Neural progenitor cell (in vitro differentiated cells): ENCODE measurements at places on chromosomes 1 and 21.

- DNase-seq, result peak; percentile 15
Measured at GRCh38 chr1:4273747-4274146, 373.7 kb upstream of the C1orf174 start.

DNA sequence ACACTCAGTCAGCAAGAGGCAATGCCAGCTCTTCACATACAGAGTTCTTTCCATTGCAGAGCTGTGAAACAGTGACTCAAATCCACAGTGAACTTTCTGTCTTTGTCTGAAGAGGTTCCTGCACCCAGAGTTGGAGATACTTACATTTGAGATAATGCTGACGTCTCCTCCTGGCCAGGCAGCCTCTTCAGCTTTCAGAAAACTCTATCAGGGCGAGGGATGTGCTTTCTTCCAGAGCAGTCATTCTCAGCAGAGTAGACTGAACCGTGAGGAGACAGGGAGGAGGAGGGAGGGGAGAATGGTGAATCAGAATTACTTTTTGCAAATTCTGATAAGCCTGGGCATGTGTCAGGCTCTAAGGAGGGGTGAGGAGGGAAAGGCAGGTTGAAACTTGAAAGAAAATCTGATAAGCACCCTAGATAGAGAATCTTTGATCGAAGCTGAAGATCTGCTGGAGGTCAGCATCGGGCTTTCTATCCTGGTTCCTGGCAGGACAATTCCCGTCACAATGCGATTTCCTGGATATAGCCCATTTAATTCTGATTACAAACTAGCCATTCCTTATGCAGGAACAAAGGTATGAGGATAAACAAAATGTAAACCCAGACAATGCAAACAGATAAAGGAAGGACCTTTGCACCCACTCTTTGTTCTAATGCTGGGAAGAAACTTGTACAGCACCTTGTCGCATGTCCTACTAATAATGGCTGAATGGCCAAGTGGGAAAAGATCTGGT is 18.9 kb upstream of the NID1 start:
- no peak for DNase-seq

DNA sequence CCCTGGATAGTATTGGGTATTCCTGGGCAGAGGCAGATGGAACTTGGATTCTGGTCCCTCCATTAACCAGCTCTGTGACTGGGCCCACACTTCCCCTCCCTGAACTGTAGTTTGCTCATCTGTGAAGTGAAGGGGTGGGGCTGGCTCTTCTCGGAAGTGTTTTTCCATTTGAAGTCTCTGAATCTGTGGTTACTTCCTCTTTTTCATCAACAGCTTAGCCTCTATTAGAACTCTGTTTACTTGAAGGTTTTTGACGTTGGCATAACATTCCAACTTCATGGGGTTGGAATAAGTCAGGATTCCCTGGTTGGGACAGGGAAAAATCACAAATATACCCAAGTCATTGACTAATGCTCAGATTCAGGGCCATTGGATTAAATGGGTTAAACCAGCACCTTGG is 3.6 kb downstream of the KIAA0040 start:
- DNase-seq, result no peak

GRCh38 chr1:3525551-3526482 is 71.4 kb downstream of the ARHGEF16 start:
- no peak for DNase-seq

DNA sequence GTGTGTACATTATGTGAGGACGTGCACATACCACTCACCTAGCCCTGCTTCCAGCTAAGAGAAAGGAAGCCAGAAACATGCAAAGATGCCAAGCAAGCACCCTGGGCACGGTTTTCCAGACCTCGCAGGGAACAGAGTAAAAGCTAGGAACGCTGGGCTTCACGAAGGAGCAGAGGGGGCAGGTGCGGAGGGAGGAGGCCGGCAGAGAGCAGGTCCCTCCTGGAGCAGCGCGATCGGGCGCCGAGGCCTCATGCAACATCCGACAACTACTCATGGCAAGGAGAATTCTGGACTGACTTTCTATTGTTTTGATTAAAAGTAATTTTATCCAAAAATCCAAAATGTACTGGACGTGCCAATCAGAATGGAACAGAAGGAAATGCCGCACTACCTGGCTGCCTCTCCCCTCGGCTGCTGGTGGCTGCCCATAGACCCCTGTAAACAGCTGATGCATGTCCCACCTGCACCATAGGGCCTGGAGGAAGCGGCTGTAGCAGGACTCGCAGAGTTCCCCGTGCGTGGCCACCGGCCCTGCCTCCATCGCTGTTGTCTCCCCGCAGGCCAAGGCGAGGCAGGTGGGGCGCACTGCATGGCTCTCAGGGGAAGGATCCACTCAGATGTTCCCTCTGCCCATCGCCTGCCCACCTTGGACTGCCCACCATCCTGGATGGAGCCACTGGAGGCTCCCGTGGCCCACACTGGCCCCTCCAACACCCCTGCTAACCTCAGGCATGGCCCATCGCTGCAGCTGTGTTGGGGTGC is 93.5 kb downstream of the WDR4 start:
- DNase-seq, result no peak

GRCh38 chr1:42779725-42780124 is 5.1 kb upstream of the TMEM269 start:
- DNase-seq, result no peak

GRCh38 chr1:51421964-51422363 is 91.6 kb upstream of the TTC39A start:
- peak; percentile 73 for DNase-seq

DNA sequence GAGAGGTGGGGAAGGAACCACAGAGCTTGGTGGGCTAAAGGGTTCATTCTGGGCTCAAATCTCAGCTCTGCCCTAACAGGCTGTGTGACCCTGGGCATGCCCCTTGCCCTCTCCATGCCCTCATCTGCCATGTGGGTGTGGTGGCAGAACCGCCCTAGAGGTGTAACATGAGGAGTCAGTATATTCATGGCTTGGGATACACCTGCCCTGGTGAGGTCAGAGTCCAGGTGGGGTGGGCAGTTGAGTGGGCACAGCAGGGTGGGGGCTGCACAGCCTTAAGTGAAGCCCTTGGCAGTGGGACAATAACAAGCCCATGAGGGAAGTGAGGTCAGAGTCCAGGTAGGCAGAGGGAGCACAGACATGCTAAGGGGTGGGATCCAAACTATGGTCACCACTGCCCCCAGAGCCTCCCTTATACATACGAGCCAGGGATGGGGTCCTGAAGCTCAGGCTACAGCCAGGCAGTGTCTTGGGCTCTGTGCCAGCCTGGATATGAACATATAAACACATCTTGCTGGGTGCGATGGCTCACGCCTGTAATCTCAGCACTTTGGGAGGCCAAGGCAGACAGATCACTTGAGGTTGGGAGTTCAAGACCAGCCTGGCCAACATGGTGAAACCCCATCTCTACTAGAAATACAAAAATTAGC is 59.0 kb upstream of the EFHD2 start:
- no peak for DNase-seq

DNA sequence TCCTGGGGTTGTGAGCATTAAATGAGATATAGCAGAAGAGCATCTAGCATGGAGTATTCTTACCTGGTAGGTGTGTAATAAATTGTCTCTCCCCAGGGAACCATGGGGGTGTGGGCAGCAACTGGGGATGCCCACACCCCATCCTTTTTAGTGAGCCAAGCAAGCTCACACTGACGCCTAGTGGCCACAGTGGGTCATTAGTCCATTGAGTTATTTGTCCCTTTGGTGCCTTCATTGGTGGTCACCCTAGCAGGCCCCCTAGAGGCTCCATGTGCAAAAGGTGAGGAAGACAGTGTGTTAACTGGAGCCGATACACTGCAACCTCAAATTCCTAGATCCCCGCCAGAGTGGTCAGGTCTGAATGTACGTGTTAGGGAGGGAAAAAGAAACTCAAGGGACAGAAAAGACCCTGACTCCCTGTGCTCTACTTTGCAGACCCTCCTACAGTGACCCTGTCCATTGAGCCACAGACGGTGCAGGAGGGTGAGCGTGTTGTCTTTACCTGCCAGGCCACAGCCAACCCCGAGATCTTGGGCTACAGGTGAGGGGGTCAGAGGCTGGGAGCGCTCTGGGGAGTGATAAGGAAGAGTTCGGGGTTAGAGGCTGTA is 93.3 kb upstream of the CD1D start:
- DNase-seq, result peak; percentile 92

GRCh38 chr1:79777481-79778219 is 771.1 kb upstream of the ADGRL4 start:
- no peak for DNase-seq

DNA sequence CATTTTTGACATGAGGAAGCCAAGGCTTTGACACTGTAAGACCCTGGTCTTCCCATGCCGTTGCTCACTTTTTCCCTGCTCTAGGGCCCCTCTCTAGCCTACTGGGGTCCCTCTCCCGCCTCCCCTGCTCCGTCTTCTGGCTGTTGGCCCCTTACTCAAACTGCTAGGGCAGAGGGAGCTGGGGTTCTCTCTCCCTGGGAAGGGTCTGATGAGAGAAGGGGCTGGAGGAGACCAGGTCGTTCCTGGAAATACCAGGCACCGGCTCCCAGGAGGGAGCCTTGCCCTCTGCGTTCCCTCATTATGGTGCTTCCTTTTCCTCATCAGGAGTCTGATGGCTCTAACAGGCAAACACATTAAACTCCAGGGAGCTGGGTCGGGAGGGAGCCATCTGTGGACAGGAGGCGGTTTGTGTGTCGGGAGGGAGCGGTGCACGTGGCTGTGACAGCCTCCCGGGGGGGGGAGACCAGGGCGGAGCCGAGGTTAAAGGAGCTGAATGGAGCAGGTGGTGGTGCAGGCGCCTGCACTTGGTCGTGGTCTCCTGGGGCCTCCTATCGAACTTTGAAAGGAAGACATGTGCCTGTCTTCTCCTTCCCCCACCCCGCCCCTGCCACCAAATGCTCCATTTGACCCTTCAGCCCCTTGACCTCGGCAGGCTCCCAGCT is 35.4 kb upstream of the LHX4 start:
- DNase-seq, result no peak

DNA sequence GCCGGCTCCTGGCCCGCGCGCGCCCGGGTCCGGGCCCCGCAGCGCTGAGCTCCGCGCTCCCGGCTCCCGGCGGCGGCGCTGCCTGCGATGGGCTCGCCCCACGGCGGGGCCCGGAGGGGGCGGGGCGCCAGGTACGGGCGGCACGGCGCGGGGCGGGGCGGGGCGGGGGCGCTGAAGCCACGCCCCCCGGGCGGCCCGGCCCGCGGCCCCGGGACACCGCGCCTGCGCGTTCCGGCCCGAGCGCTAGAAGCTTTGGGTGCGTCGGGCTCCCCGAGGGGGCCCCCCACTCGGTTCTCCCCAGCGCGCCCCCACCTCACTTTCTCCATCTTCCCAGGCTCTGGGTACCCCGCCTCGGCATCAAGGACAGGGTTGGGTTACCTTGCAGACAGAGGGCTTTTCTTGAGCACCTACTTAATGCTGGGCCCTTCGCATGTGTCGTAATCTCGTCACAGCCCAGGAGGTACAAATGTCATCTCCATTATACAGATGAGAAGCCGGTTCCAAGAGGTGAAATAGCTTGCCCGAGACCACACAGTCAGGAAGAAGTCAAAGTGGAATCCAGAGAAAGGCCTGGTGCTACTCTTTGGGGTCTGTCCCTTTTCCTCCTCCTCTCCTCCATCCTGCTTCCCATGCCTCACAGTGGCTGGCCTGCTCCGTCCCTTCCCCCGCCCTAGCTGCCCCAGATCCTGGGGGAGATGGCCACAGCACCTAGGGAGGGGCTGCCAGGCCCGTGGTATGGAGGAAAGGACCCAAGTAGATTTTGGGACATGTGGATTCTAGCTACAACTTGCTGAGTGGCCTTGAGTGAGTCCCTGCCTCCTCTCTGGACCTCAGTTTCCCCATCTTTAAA is 46.5 kb downstream of the RAP1GAP start:
- DNase-seq, result peak; percentile 93

DNA sequence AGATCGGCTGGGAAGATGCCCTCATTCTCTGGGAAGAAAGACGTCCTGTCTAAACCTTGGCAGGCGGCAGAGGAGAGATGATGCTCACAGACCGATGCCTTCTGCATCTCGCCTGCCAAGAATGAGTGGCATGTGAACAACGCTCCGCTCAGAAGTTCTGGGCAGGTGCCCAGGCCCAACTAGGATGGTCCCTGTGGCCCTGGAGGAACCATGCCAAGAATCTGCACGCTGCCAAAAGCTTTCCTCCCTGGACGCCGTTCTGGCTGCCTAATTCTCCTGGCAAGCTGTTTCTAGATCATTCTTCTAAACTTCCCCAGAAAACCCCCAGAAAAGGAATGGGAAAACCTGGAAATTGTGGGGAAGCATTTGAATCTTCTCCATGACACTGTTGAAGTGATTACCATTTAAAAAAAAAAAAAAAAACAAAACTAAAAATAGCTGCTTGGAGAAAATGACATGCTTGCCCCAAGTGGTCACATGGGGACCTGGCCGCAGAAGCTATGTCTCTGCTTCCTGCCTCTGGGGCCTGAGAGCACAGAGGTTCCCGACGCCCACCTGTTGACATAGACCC is 440.9 kb downstream of the PRDM2 start:
- no peak for DNase-seq

DNA sequence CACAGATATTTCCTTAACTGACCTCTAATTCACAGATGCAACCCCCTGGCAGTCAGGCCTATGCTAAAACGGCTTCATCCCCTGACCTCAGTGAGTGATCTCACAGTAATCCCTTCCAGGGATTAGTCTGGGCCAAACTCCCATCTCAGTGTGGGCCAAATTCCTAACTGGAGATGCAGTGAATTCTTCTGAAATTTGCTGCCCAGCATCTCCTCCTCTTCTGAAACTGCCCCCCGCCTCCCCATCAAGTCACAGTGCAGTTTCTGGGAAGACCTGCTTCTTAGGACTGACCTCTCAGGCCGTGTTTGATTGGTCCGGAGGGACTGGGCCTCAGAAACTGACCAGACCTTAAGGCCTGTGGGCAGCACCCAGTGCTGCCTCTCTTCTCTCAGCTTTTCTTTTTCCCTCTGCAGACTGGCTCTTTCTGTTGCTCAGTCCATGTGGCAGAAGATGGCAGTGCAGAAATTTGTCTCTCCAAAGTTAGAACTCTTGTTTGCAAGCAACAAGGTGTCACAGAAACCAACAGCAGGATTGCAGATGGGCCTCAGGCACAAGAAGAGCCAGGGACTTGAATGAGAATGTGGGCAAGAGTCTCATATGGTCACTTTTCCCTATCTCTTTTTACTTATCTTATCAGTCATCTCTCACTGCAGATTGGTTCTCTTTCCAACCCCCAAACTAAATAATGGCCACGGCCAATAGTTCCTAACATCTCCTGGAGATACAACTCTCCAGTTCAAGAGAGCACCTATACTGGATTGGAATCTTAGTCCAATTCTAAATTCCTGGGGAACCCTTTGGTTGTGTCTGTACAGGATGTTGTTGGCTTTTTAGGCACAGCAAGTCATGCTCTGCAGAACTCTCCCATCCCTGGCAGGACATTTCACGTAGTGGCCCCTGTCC is 95.5 kb upstream of the RALGPS2 start:
- DNase-seq, result peak; percentile 84

GRCh38 chr1:92464588-92465255 is 22.0 kb downstream of the GFI1 start:
- DNase-seq, result no peak

GRCh38 chr21:30044447-30045064 is 104.8 kb upstream of the GRIK1 start:
- DNase-seq, result peak; percentile 31
